ENCODE measurements at places on chromosomes 11 and 22.

DNA sequence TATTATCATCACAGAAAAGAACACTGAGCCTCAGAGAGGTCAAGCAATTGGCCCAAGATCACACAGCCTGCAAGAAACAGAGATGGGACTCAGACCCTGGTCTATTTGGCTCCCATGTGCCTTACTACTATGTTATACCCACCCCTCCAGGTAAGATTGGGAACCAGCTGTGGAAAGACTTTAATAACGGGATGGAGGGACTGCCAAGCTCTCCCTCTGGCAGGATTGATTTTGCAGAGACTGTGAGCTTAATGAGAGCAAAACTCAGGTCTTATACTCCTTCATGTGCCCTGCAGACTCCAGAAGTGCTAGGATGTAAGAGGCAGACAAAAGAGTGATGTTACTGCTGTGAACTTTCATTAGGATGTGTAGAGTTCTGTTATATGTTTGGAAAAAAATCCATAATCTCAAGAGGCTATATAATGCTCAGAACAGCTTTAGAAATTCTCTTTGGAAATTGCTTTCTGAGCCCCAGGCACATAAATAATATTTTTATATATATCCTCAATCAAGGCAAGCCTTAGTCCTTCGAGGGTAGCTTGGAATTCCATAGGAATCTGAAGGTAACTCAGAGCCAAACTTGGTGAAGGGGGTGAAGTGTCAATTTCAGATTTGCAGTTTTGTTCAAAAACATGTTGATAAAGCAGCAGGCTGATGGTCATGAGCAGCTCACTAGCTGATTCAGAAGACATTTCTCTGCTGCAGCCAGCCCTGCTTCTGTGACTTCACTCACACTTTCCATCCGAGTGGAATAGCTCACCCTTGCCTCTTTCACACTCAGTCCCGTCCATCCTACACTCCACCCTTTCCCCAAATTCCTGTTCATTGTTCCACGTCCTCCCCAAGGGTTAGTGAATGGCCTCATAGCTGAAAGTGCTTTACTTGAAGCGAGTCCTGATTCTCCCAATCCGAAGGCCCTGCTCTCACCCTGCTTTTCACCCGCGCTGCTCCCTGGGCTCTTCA is 188.8 kb downstream of the SNX19 start:
- no peak for DNase-seq

DNA sequence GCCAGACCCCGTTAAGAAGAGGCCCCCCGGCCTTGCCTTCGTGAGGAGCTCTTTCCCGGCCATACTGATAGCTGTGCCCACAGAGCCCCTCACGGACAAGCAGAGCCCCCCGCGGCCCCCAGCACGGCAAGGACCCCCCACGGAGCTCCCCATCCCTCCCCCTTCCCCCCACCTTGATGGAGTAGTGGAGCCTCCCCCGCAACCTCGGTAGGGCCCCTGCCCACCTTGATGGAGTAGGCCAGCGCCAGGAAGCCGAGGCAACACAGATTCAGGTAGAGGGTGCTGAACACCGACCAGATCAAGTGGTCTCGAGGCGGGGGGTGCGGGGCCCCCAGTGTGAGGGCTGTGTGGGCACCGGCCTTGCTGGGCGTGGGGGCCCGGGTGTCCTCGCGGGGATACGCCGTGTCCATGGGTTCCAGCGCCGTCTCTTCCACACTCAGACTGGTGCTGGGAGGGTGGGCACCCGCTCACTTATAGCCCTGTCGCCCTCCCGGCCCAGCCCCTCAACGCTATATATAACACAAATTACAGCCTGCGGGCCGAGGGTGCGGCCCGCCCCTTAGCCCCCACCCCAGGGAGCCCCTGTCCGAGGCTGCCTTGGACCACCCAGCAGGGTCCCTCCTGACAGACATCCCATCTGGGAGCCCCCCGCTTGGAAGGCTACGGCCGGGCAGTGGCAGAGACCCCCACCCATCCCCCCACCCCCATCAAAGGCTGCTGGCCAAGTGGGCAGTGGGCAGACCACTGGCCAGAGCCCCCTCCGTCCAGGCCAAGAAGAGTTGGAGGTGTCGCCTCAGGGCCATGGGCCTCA is at the start of gene IFITM5:
Gene IFITM5, minus strand, starts transcription at position 446 of the 811 bp plus-strand sequence. Its CDS starts 36 bp downstream, at position 410.
- no peak for DNase-seq

DNA sequence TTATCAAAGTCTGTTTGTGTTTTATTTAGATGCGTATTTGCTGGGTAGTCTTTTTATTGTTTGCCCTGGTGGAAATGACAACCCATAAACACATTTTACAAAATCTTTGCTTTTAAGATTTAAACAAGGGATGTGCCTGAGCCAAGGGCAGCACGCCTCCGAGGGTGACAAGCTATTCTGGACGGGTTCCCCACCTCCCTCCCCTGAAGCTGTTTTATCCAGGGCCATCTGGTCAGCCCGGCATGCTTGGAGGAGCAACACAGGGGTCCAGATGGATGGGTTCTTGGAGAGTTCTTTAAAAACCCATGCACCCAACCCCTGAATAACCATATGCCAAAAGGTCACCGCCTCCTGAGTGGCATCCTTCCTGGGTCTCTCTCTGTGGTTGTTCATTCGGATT is 408.9 kb downstream of the OPCML start:
- DNase-seq: no peak

GRCh38 chr11:68402355-68403031 is 58.1 kb upstream of the PPP6R3 start:
- DNase-seq: no peak

Measured in activated CD4-positive, alpha-beta T cell treated with anti-CD3 and anti-CD28 coated beads, Interleukin-2, amount 50 U/mL, for 24 hours (primary cell).